Erythroblast (primary cell): ENCODE measurements at places on chromosomes 5 and 9.
A peak's percentile ranks its signal among the peaks of the same experiment; 100 is the strongest.

DNA sequence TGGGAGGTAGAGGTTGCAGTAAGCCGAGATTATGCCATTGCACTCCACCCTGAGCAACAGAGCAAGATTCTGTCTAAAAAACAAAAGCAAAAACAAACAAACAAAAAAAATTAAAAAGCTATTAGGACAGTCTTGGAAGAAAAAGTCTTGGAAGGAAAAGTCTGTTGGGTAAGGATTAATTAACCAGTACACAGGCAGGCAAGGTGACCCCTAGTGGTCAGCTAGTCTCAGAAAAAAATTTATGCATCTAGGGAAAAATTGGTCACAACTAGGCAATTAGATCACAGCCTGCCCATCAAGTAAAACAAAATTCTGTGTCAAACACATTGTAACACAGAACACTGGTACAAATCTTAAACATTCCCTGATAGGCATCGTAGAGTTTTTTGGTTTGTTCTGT, 6.7 kb upstream of the ANKRD18B start:
- peak; percentile 55 for DNase-seq

DNA sequence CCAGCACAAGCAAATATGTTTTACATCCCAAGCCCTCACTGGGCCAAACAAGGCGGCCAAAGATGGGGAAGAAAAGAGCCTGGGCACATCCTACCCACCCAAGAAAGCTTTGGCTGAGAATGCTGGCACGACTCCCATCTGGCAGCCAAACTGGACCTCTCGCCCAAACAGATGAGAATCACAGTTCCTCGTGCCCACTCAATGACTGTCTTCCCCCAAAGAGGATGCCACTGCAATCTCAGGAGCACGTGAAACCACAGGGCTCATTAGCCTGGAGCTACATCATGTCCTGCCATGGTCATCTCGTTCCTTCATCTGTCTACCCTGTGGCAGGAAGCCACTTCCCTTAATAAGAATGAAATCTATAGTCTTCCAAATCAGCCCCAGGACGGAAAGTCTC, 536.8 kb downstream of the BNC2 start:
- no peak for DNase-seq

DNA sequence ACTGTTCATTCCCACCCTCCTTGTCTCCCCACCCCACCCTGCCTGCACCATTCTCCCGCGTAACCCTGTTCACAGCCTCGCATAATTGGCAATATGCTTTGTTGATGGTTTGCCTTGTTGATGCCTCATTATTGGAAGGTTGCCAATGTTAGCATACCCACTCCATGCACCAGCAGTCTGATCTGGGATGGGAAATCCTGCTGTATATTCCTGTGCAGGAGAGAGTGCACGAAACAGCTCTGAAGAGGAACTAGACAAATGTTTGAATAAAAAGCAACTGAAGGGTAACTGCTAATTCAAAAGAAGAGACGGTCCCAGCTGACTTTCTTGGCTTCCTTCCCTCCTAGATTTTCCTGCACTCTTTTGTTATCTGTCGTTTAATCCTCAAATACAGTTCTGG, 271.7 kb upstream of the TLE4 start:
- DNase-seq, result no peak

DNA sequence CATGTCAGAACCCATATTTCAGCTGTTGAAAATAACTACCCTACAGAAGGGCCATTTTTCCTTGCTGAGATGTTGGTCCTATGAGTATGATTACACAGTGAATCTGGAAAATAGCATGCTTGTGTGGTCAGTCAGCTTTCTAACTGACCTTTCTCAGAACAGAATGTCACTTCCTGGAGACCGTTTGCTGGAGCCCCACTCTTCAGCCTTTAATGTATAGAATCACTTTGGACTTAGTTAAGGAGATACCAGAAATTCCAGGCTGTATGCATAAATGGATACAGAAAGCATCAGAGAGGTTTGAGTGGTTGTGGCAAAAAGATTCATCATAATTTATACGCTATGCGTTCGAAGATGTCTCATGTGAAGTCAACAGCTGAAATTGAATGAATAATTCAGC, 488.1 kb downstream of the EBF1 start:
- no peak for DNase-seq

DNA sequence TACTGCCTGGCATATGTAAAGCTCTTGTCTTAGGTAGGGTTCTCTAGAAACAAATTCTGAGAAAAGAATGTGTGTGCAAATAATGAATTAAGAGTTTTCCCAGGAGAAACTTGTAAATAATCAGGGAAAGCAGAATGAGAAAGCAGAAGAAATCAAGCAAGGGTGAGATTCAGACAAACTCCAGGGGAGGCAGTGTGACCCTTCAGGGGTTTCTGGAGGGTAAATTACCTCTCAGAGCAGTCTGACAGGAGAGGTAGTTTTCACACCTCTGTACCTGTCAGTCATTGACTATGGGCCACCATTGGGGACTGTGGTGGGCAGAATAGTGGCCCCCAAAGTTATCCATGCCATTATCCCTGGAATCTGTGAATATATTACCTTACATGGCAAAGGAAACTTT, 124.6 kb downstream of the KCTD16 start:
- no peak for DNase-seq

DNA sequence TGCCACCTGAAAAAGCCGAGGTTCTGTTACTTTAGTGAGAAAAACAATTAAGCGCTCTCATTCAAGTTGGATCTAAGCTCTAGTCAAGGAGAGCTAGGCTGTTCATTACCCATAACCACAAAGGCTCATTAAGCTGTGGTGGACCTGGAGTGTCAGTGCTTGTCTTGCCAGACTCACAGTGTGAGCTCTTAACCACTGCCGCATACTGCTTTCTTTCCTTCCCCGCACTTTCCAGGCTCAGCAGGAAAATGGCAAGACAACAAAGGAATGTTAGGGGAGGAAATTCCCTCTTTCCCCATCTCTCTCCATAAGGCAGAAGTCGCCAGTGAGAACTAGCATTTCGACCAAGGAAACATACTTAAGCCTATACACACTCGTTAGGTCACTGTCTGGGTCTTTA, 467.3 kb downstream of the ENC1 start:
- DNase-seq, result no peak

DNA sequence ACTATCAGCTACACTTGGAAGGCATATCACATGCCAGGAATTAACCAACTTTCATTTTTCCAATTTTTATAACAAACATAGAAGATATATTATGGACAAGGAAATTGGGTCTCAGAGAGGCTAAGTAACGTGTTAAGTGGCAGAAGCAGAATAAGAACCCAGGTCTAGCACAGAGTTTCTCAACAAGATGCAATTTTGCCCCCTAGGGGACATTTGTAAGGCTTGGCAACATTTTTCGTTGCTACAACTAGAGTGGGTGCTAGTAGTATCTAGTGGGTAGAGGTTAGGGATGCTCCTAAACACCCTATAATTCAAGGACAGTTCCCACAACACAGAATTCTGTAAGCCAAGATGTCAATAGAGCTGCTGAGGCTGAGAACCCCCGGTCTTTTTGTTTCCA, 180.6 kb downstream of the SNCAIP start:
- peak; percentile 20 for DNase-seq

DNA sequence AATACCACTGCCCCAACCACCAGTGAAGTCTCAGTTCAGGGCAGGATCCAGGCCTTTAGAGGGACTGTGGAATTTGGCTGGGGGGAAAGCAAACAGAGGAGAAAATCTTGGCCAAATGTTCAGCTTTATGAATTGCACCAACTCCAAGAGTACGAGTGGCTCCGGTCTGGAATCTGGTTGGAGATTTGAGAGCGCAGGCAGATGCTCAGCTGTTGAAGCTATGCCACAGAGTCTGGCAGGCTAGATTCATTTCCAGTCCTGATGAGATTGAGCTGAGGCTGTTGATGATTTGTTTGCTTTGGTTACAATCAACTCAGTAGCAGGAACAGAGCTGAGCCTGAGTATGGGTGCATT, 9.1 kb upstream of the HSPB3 start:
- DNase-seq, result no peak

- no peak for DNase-seq
Measured at GRCh38 chr5:60521376-60522291, 178.3 kb downstream of the DEPDC1B start.

DNA sequence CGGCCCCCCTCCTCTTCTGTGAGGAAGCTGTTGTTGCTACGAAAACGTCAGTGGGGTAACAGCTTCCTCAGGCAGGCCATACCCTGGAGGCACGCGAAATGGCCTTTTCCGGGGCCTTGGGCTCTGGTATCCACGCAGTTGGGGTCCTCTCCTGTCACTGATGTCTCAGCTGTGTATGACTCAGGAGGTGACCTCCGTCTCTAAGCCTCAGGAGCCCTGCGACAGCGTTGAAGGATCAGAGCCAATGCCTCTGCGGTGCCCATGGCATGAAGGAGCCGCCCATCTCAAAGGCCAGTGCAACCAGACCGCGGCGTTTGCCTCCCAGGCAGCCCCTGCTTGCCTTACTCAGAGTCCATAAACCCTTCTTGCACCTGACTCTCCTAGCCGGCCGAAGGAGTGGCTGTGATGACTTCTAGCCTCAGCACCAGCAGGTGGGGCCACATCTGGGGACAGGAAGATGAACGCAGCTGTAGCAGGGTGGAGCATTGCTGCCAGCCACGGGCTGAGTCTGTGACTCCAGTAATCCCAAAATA, 1.0 kb upstream of the MXD3 start:
- peak; percentile 81 for DNase-seq
